Activated CD4-positive, alpha-beta T cell treated with anti-CD3 and anti-CD28 coated beads, Interleukin-2, amount 10 ng/mL, durations not matched to agents 7 days and 5 days (primary cell): ENCODE measurements at places on chromosomes 12 and 14.
A peak's percentile ranks its signal among the peaks of the same experiment; 100 is the strongest.

DNA sequence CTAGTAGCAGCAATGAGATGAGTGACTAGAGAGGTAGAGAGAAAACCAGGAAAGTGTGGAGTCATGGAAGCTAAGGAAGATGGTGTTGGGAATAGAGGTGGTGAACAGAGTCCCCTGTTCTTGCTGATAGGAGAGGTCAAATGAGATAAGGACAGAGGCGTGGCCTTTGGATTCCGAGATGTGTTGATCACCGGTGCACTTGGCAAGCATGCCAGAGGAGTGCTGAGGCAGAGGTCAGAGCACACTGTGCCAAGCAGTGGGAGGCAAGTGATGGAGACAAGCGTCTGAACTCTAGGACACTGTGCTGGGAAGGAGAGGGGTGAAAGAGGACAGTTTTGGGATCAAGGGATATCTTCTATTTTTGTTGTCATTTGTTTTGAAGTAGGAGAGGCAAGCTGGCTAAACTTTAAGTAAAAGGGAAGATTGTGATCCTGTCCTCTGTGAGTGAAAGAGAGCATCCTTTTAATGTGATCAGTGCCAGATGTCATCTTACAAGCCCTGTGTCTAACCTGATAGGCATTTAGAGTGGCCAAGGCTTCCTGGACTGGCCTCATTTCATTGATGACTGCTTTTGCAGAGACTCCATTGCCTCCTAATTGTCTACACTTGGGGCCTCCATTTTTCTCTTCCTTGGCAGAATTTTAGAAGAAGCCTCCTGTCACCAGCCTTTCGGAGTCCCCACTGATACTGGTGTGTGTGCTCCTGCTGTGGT lies 336.4 kb downstream of the CACNA1C start:
- no peak for DNase-seq

GRCh38 chr14:60278350-60278749 lies 29.3 kb downstream of the PPM1A start:
- no peak for DNase-seq

DNA sequence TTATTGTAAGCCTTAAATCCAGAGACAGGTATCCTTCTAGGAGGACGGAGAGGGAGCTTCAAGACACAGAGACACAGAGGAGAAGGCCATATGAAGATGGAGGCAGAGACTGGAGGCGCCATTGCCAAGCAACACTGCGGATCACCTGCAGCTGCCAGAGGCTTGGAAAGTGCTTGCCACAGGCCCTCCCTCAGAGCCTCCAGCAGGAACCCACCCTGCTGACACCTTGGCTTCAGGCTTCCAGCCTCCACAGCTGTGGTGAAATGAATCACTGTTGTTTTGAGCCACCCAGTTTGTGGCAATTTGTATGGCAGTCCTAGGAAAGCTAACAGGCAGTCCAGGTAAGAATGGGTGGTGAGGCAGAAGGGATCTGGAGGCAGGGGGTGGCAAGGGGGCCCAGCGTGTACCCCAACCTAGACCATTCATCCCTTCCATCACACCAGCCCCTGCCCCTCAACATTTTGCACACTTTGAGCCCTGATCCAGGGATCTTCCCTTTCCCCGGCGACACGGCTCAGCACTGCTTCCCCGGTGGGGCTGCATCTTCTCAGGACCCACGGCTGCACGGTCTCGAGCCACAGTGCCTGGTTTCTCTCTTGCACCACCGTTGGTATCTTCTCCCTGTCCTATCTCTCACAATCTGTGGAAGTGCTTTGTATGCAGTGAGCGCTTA lies 22.3 kb upstream of the BCDIN3D start:
- no peak for DNase-seq

- DNase-seq = no peak
Measured at GRCh38 chr14:34766606-34767005, 52.2 kb upstream of the CFL2 start.

GRCh38 chr14:100641274-100641860 lies 54.1 kb upstream of the BEGAIN start:
- DNase-seq = no peak

GRCh38 chr14:88630565-88630964 lies 67.7 kb downstream of the ZC3H14 start:
- no peak for DNase-seq

- no peak for DNase-seq
Measured at GRCh38 chr12:94263905-94264561, 115.7 kb downstream of the PLXNC1 start.

GRCh38 chr14:33567023-33567728 lies 383.7 kb downstream of the EGLN3 start:
- DNase-seq = no peak

GRCh38 chr12:23618718-23619117 lies 330.8 kb downstream of the SOX5 start:
- no peak for DNase-seq

DNA sequence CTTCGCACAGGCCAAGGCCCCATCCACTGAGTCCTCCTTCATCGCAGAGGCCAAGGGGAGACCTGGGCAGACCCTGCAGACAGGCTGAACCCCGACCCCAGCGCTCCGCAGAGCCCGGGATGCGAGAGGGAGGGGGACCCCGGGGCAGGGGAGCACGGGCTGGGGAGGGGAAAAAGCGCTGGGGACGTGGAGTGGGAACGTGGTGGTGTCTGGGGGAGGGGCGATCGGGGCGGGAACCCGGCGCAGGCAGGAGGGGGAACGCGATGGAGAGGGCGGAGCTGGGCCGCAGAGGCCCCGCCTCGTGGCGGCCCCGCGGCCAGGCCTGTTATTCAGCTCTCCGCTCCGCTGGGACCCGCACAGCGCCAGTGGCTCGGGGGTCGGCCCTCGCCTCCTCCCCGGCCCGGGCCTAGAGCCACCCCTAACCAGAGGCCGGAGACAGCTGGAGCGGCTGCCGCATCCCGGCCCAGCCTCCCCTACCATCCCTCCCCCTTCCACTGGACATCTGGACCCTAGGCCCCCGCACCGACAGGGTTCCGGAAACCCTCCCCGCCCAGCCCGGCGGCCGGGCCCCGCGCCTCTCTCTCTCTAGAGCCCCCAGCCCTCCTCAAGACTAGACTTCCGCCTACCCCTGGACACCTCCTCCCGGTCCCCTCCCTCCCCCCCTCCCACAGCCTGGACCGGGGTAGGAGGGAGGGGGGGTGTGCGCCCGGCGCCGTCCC lies at the start of gene ARHGEF25:
TSS of gene ARHGEF25 (plus strand) at position 328 of the 719 bp plus-strand sequence. CDS start 460 bp downstream, outside the sequence.
- peak; percentile 32 for DNase-seq

- no peak for DNase-seq
Measured at GRCh38 chr14:89422181-89422951, 5.3 kb upstream of the FOXN3 start.

GRCh38 chr12:110780448-110780847 lies 37.8 kb upstream of the PPP1CC start:
- DNase-seq = peak; percentile 64
